ENCODE measurements at places on chromosomes 5 and 9.

DNA sequence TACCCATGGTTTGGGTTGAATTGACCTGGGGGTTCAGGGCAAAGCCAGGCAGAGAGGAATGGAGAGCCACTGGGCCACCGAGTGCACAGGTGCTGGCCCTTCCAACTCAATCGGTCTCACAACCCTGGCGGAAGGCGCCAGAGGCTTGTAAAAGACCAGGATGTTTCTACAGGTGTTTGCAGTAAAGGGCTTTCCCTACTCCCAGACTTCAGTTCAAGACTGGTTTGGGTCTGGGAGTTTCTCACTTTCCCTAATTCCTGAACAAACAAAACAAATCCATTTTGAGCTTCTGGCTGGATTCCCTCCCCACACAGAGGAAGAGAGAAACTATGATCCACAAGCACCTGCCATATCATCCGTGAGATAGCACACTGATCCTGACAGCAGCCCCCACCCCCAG, 125.2 kb upstream of the KLF4 start:
- no peak for DNase-seq

- no peak for DNase-seq
Measured at GRCh38 chr9:135604437-135605237, 34.7 kb downstream of the GLT6D1 start.

GRCh38 chr5:162641142-162641813, 573.7 kb downstream of the GABRG2 start:
- DNase-seq, result no peak

- no peak for DNase-seq
Measured at GRCh38 chr9:113608082-113608685, 144.7 kb downstream of the RGS3 start.

GRCh38 chr5:17880869-17881268, 246.6 kb downstream of the TAF11L14 start:
- no peak for DNase-seq

DNA sequence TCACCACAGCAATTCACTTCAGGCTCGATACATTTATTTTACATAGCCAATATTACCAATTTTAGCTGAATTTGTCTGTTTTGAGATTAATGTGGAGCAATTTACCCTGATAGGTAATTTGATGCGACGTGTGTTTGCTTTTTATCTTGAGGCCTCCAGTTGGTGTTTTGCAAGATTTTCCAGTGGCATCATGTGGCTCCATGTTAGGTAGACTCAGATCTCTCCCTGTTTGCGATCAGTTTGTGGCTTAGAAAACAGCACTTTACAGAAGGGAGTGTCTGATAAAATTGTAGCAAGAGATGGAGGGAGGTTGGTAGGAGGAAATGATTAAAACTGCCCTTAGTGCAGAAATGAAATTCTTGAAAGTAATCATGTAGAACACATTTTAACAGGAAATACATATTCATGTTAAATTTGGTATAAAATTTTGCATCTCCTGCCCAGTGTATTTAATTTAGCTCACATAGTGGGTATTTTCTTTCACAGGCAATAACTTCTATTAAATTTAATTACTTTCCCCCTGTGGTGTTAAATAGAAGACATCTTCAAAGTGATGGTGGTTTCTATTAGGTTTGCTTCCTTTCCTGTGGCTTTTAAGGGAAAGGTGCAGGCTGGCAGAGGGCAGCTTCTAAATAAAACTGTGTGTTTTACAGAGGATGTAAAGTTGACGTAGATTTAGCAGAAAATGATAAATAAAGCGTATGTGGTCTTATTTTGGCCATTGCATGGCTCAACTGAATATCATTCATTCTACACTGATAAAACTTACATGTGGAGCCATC, 135.8 kb downstream of the KDM4C start:
- no peak for DNase-seq

- DNase-seq, result no peak
Measured at GRCh38 chr9:98745470-98745869, 36.7 kb upstream of the GABBR2 start.

DNA sequence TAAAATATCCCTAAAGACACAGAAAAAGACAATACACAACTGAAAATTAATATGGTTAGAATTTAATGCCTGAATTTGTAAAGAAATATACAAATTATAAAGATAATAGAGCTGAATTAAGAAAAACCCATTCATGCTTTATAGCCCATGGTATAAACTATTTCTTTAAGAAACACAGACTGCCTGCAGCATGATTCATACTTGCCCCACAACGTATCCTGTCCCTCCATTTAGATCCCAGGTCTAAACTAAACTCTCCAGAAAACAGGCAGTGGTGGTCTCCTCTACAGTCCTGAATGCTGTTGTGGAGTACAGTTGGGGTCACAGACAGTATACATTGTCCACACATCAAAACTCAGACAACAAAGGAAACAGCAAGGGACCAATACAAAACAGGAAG, 24.8 kb downstream of the IL6ST start:
- no peak for DNase-seq

DNA sequence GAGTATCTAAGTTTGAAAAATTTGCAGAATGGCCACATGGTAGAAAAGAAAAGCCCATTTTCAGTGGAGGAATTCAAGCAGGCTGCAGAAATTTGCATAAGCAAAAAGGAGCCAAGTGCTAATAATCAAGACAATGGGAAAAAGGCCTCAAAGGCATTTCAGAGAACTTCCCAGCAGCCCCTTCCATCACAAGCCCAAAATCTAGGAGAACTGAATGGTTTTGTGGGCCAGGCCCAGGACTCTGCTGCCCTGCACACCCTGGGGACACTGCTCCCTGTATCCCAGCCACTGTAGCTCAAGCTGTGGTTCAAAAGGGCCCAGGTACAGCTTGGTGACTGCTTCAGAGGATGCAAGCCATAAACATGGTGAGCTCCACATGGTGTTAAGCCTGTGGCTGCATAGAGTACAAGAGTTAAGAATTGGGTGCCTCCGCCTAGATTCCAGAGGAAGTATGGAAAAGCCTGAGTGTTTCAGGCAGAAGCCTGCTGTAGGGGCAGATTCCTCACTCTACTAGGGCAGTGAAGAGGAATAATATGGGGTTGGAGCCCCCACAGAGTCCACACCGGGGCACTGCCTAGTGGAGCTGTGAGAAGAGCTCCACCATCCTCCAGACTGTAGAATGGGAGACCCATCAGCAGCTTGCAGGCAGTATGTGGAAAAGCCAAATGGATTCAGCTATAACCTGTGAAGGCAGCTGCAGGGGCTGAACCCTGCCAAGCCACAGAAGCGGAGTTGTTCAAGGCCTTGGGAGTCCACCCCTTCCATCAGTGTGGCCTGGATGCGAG, 720.7 kb upstream of the CTNND2 start:
- DNase-seq, result no peak

- DNase-seq, result peak; percentile 27
Measured at GRCh38 chr9:101566904-101567724, 27.7 kb downstream of the PPP3R2 start.

- DNase-seq, result peak; percentile 93
Measured at GRCh38 chr9:129888293-129889121, 53.2 kb downstream of the USP20 start.

DNA sequence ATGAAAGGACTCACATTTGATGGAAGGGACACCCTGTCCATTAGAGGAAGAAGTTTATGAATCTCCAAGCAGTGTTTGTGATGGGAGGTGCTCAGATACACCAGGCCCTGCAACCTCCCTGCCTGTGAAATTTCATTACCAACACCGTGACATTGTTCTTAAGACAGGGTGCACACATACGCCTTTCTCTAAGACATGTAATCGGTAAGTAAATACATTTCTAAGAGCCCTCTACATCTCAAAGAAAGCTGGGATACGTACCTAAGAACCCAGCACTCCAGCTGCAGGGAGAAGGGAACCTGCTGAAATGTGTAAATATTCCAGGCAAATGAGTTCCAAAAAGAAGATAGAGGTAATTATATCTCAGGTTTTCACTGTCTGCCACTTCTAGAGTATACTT, 125.0 kb upstream of the APC start:
- no peak for DNase-seq

GRCh38 chr9:96027251-96028131, 152.0 kb downstream of the ERCC6L2 start:
- no peak for DNase-seq

- no peak for DNase-seq
Measured at GRCh38 chr5:52356311-52356918, 431.3 kb upstream of the ITGA1 start.

GRCh38 chr5:81838307-81838906, 87.5 kb upstream of the SSBP2 start:
- peak; percentile 24 for DNase-seq

- DNase-seq, result no peak
Measured at GRCh38 chr9:91884696-91885687, 65.0 kb downstream of the ROR2 start.

- no peak for DNase-seq
Measured at GRCh38 chr5:79295029-79295428, 59.1 kb downstream of the JMY start.

DNA sequence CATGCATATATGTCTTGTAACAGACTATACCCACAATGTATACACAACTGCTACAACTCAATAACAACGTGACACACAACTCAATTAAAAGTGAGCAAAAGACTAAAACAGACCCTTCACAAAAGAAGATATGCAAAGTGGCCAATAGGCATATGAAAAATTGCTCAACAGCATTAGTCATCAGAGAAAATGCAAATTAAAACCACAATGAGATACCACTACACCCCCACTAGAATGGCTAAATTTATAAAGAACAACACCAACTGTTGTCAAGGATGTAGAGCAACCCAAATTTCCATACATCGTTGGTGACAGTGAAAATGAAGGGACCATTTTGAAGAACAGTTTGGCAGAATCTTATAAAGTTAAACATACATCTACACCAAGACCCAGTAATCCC, 38.9 kb downstream of the GABRB2 start:
- DNase-seq, result no peak
